ENCODE measurements at places on chromosomes 7 and 10. TPM values are rescaled to one million over a fixed set of nuclear protein-coding genes. Genes with fewer than 3 reads are reported as not detected.

The SH2D4B gene
- total RNA-seq, result under 0.01 TPM

The PAX4 gene
- not detected for total RNA-seq

The RAMP3 gene
- 467 TPM for total RNA-seq

The ZNF248 gene
- 7.4 TPM for total RNA-seq

The COL1A2 gene
- total RNA-seq, result 34.4 TPM

The NT5C3A gene
- 24.8 TPM for total RNA-seq

The COL28A1 gene
- total RNA-seq, result not detected

The AQP1 gene
- 2.5 TPM for total RNA-seq

The DNMBP gene
- 43.0 TPM for total RNA-seq

The HKDC1 gene
- under 0.01 TPM for total RNA-seq

The PLXDC2 gene
- total RNA-seq, result 10.2 TPM

The PRPS1L1 gene
- total RNA-seq, result not detected

The VSTM4 gene
- 0.65 TPM for total RNA-seq

The CDC14C gene
- under 0.01 TPM for total RNA-seq

The SPOCK2 gene
- 7.4 TPM for total RNA-seq

The BMI1 gene
- total RNA-seq, result 30.8 TPM

The HOXA2 gene
- 0.11 TPM for total RNA-seq

The CRYGN gene
- total RNA-seq, result not detected

The PRKCQ gene
- 0.22 TPM for total RNA-seq

The MARVELD1 gene
- total RNA-seq, result 6.2 TPM

The PDLIM1 gene
- 104 TPM for total RNA-seq

The SEMA3E gene
- total RNA-seq, result 1.0 TPM

The MRPS33 gene
- total RNA-seq, result 26.6 TPM

The FAM131B gene
- total RNA-seq, result 0.11 TPM

The PITX3 gene
- not detected for total RNA-seq

The GIMAP8 gene
- total RNA-seq, result 241 TPM

The LEP gene
- total RNA-seq, result not detected

The CYP2W1 gene
- not detected for total RNA-seq

The ANKRD22 gene
- total RNA-seq, result not detected

The NUTM2B gene
- 0.33 TPM for total RNA-seq

The SPDYE6 gene
- not detected for total RNA-seq

The UTF1 gene
- not detected for total RNA-seq

The ZNF862 gene
- total RNA-seq, result 10.6 TPM

All from dermis lymphatic vessel endothelial cell (primary cell).